ENCODE measurements at places on chromosomes 13 and 19.

DNA sequence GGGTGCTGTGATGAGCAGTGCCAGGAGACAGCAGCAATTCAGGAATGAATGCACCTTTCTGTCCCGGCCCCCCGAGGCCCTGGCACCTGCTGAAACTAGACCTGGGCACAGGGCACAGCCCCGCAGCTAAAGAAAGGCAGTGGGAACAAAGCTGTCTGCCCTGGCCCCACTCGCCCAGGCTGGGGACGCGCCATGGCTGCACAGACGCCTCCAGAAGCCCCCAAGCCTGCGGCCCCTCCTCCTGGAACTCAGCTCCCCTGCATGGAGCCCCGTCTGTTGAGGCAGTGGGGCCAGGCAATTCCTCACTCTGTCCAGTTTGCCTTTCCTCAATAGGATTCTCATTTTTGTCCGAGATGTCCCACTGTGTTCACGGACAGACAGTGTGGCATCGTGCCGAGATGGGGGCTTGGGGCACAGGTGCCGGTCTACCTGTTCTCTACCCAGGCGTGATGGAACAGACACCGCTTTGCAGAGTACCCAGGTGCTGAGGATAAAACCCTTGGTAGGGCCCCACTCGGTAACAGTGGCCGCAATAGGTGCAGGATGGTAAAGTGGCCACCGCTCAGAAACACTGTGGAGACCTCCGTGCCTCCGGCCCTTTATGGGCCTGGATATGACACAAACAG is 146.5 kb upstream of the SOX1 start:
- no peak for DNase-seq

DNA sequence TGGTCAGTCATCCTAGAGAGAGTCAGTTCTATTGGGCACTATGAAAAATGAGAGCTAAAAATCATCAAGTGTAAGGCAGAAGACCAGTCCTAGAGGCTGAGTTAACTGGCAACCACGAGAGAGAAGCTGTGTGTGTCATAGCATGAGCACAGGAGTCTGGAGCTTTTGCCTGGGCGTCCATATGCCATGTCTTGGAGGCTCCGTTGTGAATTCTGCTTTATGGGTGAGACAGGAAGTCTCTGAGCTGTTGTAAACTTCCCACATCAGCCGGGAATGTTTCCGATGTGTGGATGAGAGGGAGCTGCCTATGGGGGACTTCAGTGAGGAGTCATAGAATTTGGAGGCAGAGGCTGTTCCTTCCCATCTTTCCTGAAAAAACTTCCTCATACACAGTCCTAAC is 120.0 kb downstream of the ITGBL1 start:
- DNase-seq: no peak

DNA sequence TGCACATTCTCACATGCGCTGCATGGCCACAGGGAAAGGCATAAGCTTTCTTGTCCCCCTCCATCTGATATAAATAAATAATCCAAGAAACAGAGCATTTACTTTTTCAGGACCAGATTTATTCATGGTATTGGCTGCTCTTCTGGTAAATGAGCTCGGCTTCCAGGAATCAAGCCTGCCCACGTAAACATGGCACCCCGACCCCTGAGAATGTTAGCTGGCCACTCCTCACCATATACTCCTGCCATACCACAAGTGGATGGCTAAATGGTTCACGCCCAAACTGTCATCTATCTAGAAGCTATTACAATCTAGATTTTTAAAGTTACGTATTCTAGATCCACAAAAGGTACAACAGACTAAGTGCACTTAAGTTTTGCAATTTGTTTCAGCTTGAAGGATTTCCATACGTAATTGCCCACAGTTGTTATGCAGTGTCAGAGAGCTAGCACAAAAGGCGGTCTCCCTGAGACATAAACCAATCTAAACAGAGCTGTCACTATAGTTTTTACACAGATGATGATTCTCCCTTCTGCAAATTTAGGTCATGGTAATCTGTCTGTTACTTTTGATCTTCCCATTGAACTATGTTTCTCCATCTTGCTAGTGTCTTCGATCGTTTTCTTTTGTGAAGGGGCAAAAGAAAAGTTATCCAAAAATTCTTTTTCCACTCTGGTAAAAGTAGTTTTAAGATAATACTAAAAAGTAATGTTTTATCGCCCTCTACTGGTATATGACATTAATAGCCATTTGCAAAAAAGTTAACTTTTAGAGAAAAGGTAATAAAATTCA is 16.2 kb upstream of the FOXO1 start:
- DNase-seq: no peak

DNA sequence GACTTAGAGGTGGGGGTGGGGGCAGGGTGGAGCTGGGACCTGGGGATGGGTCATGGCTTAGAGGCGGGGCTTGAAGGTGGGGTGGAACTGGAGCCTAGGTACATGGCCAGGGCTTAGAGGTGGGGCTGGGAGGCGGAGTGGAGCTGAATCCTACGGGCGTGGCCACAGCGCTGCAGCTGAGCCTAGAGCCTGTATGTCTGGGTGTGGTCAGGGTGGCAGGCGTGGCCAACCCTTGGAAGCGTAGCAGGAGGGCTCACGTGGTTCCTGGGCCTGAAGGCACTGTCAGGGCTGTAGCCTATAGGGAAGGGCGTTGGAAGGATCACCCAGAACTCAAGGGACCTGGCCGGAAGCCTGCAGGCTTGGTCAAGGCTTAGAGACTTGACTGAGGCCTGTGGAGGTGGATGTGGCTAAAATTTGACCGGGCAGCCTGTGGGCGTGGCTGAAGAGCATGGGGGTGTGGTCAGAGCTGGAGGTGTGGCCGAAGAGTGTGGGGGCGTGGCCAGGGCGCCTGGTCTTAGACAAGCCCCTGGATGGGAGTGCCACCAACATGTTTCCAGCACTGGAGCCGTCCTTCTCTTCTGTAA is 24.3 kb downstream of the COLGALT1 start:
- DNase-seq: peak; percentile 48

GRCh38 chr19:42108527-42109389 is 23.5 kb downstream of the POU2F2 start:
- peak; percentile 75 for DNase-seq

DNA sequence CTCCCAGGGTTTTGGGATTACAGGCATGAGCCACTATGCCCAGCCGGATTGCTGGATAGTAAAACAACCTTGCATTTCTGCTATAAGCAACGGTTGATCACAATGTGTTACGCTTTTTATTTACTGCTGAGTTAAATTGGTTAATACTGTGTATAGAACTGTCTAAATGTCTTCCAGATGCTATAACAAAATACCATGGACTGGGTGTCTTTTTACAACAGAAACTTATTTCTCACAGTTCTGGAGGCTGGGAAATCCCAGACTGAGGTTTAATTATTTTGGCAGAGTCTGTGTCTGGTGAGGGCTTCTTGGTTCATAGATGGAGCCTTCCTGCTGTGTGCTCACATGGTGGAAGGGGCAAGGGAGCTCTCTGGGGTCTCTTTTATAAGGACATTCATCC is 65.5 kb downstream of the ING1 start:
- DNase-seq: no peak

GRCh38 chr19:30649934-30650614 is 277.9 kb downstream of the ZNF536 start:
- DNase-seq: peak; percentile 82

DNA sequence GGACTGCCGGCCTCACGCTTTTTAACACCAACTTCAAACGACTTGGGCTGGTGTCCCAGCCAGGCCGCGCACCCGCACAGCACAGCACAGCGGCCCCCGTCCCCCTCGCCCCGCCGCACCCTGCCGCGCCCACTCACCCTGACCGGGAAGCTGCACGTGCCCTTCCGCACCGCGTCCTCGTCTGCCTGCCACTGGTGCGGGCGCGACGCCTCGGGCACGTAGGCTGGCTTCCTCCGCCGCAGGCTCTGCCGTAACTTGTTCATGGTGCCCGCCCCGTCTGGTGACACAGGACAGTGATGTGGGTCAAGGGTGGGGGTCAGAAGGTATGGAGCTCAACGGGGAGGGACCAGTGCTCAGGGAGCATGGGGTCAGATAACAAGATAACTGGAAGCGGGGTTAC is 6.2 kb downstream of the NUMBL start:
- no peak for DNase-seq

DNA sequence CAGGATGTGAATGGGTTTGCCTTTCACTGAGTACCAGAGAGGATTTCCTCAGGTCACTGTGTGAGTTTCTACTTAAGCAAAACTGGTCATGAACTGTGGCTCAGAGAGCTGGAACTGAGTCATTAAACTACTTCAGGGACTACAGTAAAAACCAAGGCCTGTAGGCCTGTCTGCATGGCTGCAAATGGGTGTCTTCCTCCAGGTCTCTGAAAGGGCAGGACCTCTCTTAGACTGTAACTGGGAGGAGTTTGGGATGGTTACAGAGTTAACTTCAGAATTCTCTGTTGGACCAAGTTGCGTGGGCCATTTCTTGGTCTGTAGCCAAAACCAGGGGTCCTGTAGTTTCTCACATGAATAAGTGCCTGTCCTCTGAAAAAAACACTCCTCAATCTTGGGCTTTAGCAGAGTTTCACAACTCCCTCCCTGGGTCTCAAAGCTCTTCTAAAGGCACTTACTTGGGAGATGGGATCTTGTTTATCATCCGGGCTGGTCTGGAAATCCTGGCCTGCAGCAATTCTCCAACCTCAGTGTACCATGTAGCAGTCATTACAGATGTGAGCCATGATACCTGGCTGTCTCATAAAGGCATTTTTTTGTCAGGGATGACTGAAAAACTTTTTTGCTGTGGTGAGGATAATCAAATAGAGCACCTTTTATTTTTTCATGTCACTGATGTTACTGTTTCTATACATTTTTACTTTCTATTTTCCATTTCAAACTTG is 19.7 kb downstream of the ZNF714 start:
- DNase-seq: no peak

GRCh38 chr19:38736036-38736412 is 8.2 kb downstream of the CAPN12 start:
- no peak for DNase-seq

- DNase-seq: no peak
Observed at GRCh38 chr13:46605825-46606554, 53.0 kb downstream of the LRCH1 start.

- DNase-seq: no peak
Observed at GRCh38 chr19:18780631-18781030, 10.5 kb downstream of the COMP start.

DNA sequence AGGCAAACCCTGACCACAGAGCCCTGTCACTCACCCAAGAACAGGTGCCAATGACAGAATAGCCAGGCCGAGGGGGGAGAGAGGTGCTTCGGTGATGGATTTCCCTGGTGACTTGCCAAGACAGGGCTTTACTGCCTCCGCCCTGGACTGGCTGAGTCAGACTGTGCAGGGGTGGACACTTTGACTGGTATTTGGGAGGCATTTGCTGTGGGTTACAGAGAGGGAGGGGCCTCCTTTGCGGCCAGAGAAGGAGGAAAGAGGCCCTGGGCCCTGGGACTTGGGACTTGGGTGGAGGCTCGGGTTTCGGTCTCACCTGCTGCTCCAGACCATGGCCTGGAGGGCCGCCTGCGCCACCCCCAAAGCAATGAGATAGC is 4.6 kb upstream of the EPS8L1 start:
- no peak for DNase-seq

DNA sequence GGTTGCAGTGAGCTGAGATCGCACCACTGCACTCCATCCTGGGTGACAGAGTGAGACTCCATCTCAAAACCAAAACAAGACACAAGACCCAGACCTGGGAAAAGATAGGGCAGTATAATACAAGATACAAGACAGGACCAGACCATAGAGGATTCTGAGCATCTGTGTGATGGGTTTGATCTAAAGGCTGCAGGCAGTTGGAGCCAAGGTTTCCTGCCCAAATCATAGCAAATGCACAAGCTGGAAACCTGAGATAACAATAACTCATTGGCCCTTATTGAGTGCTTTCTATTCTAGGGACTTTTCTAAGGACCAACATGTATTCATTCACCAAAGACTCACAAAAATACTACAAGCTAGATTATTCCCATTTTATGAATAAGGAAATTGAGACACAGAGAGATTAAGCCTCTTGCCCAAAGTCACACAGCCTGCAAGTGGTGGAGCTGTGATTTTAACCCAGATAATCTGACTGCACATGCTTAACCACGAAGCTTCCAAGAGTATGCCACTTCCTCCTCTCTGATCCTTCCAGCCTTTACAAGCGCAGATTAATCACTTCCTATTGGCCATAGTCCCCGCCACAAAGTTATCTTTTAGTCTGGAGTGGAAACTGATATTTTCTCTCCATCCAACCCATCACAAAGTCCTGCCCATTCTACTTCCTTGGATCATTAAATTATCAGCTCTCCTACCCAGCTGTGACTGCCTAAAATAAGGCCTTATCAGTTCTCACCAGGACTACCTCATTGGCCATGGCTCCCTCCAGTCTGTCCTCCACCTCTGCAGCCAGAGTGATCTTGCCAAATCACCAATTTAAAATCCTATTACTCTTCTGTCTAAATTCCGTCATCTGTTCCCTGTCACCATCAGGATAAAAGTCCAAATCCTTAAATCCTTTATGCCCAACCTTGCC is 147.2 kb downstream of the FLT1 start:
- DNase-seq: no peak

- DNase-seq: no peak
Observed at GRCh38 chr19:43752287-43752875, 2.4 kb downstream of the SMG9 start.

DNA sequence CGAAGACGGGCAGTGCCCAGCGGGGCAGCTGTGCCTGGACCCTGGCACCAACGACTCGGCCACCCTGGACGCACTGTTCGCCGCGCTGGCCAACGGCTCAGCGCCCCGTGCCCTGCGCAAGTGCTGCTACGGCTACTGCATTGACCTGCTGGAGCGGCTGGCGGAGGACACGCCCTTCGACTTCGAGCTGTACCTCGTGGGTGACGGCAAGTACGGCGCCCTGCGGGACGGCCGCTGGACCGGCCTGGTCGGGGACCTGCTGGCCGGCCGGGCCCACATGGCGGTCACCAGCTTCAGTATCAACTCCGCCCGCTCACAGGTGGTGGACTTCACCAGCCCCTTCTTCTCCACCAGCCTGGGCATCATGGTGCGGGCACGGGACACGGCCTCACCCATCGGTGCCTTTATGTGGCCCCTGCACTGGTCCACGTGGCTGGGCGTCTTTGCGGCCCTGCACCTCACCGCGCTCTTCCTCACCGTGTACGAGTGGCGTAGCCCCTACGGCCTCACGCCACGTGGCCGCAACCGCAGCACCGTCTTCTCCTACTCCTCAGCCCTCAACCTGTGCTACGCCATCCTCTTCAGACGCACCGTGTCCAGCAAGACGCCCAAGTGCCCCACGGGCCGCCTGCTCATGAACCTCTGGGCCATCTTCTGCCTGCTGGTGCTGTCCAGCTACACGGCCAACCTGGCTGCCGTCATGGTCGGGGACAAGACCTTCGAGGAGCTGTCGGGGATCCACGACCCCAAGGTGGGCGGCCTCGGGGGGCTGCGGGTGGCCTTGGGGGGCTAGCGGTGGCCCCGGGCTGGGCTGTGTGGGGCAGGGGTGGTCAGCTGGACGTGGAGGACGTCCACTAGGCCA is 4.8 kb downstream of the GRIN3B start:
- no peak for DNase-seq

GRCh38 chr13:46369506-46370277 is 17.4 kb downstream of the RUBCNL start:
- DNase-seq: no peak

DNA sequence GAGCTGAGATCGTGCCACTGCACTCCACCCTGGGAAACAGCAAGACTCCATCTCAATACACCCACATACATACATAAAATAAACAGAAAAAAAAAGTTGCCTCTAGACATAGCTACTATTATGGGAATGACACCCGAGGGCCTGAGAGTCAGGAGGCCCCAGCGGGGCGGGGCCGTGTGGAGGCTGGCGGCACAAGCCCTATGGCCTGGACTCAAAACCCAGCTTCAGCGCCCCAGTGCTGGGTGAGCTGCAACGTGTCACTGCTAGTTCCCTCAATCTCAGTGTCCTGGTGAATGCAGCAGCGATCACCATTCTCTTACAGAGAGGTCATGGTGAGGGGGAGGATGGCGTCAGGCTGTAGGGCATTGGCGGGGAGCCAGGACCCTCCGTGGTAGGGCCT is 9.2 kb upstream of the ZSCAN1 start:
- no peak for DNase-seq
